ENCODE measurements at places on chromosomes 1 and 21.

- DNase-seq = no peak
Measured at GRCh38 chr21:34344584-34344983, 19.2 kb upstream of the KCNE2 start.

- no peak for DNase-seq
Measured at GRCh38 chr1:26121854-26122773, 10.5 kb downstream of the PDIK1L start.

DNA sequence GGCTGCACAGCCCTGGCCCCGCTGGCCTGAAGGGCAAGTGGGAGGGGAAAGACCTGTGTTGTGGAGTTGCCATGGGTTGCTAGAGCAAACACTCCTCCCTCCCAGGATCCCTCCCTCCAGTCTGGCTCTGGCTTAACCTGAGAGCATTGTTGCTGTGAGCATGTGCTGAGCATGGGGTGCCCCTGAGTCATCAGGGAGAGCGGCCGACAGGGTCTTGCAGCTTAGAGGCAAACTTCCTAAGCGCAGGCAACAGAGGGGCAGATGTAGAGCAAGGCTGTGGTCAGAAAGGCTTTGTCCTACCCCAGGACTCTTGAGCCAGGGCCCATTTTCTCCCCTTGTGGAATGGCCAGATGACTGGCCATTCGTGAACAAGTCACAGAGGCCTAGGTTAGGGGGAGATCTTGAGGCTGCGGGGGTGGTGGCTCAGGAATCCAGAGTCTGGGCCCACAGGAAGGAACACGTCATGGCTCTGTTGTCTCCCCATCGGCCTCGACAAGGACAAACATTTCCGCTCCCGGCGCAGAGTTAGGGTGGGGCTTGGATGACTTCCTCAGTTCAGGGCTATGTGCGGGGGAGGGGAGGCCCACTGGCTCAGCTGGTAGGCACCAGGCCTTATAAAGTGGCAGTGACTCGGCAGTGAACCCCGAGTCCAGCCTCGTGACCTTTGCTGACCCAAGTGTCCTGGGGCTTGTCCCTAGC, 362 bp upstream of the DYNLT4 start:
- DNase-seq = no peak

DNA sequence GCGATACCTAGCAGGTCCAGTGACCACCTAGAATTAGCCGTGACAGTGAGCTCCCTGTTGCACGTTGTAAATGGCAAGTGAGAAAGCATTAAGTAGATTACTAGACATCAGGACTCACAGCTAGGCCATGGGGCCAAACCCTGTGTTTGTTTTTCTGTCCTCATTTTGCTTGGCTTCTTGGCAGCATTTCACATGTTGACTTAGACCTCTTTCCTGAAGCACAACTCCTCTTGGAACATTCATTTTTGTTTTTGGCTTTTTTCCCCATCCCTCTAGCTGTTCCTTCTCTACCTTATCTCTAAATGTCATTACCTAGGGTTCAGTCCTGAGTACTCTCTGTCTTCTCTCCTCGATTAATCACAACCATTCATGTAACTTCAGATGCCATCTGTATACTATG, 16.9 kb upstream of the PTPN14 start:
- DNase-seq = no peak

- DNase-seq = no peak
Measured at GRCh38 chr1:7405844-7406500, 365.1 kb upstream of the VAMP3 start.

DNA sequence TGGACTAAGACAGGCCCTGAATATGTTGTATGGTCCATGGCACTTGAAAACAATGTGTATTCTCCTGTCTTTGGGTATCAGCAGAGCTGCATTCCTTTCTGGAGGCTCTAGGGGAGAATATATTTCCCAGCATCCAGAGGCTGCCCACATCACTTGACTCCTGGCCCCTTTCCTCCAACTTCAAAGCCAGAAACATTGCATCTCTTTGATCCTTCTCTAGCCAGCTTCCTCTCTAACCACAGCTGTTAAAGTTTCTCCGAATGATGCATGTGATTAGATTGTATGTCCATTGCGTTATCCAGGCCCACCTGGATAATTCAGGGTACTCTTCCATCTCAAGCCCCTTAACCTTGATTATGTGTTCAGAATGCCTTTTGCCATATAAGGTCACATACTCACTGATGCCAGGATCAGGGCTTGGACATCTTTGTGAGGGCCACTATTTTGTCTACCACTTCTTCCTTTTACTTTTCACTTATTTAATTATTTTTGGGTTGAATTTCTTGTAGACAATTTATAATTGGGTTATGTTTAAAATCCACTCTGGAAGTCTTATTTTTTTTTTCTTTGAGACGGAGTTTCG, 5.3 kb downstream of the CHD1L start:
- DNase-seq = no peak

- peak; percentile 88 for DNase-seq
Measured at GRCh38 chr1:95640746-95641145, 406.7 kb downstream of the RWDD3 start.

GRCh38 chr1:39130325-39130724, 74.2 kb upstream of the MACF1 start:
- no peak for DNase-seq

DNA sequence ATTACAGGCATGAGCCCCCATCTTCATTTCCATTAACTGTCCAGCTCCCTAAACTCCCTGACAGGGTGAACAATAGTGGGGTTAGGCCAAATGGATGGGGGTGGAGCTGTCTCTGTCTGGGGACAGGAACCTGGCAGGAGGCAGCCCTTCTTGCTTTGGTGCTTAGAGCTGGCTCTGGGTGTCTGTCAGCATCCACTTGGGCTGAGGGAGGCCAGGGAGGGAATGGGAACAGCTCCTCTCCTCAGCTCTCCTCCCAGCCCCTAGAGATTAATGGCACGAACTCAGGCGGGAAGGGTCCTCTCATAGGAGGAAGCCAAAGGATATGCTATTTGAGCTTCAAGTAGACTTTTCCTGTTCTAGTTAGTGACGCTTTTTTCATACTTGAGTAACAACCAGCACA, 11.1 kb upstream of the ETV3L start:
- no peak for DNase-seq

DNA sequence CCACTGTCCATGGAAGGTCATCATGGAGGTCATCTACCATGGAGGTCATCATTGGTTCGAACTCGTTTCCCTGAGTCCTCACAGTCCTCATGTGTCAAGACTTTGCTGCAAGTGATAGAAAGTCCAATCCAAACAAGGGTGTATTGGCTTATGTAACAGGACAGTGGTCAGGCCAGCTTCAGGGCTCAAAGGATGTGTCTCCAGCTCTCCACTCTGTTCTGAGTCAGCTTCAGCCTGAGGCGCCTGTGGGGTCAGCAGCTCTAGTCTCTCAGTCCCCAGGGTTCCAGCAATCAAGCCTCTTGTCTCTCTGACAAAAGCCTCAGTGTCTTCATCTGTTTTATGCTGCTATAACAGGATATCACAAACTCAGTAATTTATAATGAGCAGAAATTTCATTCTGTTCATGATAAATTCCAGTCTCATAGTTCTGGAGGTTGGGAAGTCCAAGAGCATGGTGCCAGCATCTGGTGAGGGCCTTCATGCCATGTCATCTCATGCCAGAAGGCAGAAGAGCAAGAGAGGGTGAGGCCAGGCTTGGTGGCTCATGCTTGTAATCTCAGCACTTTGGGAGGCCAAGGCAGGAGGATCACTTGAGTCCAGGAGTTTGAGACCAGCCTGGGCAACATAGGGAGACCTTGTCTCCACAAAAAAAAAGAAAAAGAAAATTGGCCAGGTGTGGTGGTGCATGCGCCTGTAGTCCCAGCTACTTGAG, 19.5 kb downstream of the A3GALT2 start:
- no peak for DNase-seq

DNA sequence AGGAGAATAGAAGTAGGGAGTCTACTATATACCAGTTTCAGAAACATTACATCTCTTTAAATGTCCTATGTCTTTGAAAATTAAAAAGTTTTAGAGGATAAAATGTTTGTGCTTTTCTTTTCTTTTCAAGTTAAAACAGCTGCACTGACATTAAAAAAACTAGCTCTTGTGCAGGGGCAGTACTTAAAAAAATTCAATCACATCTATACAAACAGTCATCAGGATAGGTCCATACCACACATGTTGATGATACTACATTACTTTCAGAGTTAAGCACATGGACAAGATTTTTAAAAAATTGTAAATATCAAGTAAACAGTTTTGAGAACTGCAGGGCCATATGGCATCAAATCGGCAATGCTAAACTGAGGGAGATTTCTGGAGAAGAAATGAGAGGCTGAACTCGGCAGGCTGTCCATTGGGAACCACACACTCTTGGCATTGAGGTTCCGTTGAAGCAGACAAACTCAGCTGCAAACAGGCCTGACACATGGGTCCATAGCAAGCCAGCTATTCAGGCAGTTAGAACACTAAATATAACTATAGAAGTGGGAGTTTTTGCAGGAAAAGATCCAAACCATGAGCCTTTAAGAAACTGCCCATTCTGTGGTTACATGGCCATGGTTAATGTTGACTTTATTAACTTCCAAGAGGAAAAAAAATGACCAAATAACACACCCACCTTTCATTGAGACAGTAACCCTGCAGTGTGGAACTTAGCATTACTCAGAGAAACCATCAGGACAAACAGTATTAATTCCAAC, 84.5 kb upstream of the BCL10 start:
- DNase-seq = no peak

- no peak for DNase-seq
Measured at GRCh38 chr1:206469411-206469932, 804 bp upstream of the IKBKE start.

- no peak for DNase-seq
Measured at GRCh38 chr21:46555225-46555617, 49.7 kb downstream of the S100B start.

DNA sequence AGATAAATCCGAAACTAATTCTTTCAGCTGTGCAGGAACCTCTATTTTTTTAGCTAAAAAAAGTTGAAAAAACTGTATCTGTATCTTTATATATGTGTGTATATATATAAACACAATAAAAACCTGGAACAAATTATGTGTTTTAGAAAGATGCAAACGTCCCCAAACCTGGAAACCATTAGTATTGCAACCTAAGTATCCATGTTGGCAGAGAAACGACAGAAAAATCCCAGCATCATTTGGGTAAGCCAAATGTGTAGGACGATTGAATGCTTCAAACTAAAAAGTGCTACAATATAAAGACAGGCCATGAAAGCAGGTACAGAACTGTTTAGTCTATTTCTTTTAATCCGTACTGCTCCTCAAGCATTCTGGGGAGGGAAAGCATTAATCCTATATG, 87.9 kb downstream of the AHCTF1 start:
- no peak for DNase-seq
